ENCODE measurements at places on chromosomes 3 and 15.

GRCh38 chr3:148906667-148907066 lies 41.6 kb downstream of the CPA3 start:
- no peak for DNase-seq

- DNase-seq: no peak
These were observed 25.4 kb downstream of the ISG20 start for GRCh38 chr15:88664151-88664778.

DNA sequence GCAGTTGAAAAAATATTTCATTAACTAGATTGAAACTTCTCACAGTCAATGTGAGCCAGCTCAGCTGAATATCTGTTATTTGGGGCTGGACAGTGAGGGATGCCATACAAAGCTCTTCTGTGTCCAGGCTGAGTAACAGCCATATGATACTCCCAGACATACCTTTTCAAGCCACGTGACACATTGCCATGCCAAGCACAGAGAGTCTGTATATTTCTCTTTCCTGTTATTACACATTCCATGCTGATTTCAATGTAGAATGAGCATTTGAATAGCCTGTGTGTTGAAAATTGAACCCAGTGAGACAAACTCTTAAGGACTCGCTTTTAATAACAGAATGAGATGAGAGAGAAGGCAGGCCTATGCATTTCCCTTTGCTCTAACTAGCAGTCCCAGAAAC lies 334.7 kb upstream of the RASGRP1 start:
- no peak for DNase-seq

- DNase-seq: no peak
These were observed 63.4 kb upstream of the LEKR1 start for GRCh38 chr3:156762631-156763185.

DNA sequence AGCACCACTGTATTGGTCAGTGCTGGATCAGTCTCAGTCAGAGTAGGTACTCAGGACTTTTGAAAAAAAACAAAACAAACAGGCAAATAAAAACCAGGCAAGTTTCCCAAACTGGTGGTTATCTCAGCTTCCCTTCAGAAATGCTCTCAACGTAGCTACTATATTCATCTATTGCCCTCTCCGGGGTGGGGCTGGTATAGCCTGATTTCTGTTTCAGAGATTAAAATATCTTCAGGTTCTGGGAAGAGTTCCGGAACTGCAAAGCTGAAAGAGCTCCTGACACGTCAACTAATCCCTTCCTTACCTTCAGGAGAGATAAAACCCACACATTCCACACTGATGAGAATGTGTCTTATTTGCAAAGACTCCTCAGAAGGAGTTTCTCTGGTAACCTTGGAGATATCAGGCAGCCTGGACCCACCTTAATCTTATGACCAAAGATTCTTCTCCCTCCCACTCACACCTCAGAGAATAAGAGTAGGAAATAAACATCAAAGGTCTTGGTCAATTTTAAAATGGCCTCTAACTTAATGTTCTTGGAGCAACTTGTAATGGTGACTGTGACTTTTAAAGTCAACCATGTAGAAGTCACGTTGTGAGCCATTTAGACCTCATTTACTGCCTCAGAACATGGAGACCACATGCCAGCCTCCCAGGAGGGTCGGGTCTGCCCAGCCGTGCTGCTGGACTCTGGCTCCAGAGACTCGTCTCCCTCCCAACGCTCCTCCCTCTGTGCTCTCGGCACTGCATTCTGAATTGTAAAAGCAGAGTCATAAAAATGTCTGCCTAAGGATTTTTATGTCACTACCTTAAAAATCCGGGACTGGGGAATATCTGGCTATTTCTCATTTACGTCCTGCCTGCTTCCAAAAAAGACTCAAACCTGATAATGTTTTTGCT lies 53.8 kb downstream of the CDCP1 start:
- DNase-seq: no peak

DNA sequence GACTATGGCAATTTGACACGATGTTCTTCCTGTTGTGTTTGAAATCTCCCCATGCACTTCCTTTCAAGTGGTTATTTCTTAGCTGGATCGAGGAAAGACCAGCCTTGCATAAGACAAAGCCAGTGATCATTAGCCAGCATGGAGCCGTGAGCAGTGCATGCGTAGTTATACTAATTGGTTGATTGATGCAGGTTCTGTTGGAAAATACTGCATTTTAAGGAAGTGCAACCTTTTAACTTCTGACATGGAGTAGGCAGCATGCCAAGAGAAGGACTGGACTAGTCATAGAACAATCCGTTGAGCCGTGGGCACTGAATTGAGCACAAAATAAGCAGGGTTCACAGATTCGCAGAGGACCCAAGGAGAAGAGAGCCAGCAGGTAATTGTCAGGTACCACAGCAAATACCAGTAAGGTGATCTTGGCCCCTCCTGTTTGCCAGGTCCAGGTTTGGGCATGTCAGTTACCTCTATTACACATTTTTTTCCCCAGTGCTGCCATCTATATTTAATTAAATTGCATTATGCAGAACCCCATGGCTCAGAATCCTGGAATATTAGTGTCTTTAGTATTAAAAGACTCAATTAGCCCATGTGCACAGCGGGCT lies 29.0 kb upstream of the BCL6 start:
- DNase-seq: no peak

GRCh38 chr3:110550511-110550910 lies 521.1 kb upstream of the NECTIN3 start:
- no peak for DNase-seq

DNA sequence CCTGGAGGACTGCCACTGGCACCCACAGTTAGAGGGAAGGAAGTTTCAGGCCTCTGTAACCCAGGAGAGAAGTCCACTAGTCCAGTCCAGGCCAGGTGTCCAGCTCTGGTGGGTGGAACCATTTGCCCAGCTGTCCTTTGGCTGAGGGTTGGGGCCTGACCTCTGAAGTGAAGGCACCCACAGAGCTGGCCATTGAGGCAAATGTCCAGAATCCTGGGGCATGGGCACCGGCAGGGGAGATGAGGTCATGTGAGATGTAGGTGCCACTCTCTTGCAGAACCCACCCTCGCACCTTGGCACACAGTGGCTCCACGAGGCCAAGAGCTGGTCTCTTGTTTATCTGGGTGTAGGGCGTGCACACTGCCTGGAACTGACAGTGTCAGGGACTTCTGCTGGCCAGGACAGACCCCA lies 162.8 kb downstream of the SMAD6 start:
- DNase-seq: no peak

- no peak for DNase-seq
These were observed 50.0 kb upstream of the TBC1D23 start for GRCh38 chr3:100210772-100211135.

- DNase-seq: no peak
These were observed 655 bp upstream of the RAB11A start for GRCh38 chr15:65868546-65869125.

DNA sequence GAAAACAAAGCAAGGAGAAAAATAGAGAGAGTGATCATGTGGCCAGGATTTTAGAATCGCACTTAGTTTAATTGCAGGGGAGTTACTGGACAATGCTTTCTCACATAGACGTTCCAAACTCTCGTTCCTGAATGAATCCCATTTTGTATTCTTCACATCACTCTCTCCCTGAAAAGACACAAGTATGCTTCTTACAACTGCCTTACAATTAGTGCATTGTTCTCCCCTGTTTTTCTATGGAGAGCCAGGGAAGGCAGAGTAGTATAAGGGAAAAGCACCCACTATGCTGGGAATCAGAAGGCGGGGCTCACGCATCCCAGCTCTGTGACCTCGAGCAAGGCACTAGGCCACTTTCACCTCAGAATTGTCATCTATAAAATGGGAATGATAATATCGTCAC lies 14.4 kb downstream of the TMOD2 start:
- DNase-seq: no peak

GRCh38 chr15:44308415-44308814 lies 19.9 kb downstream of the GOLM2 start:
- DNase-seq: no peak

GRCh38 chr3:27317096-27317495 lies 52.1 kb downstream of the NEK10 start:
- no peak for DNase-seq

DNA sequence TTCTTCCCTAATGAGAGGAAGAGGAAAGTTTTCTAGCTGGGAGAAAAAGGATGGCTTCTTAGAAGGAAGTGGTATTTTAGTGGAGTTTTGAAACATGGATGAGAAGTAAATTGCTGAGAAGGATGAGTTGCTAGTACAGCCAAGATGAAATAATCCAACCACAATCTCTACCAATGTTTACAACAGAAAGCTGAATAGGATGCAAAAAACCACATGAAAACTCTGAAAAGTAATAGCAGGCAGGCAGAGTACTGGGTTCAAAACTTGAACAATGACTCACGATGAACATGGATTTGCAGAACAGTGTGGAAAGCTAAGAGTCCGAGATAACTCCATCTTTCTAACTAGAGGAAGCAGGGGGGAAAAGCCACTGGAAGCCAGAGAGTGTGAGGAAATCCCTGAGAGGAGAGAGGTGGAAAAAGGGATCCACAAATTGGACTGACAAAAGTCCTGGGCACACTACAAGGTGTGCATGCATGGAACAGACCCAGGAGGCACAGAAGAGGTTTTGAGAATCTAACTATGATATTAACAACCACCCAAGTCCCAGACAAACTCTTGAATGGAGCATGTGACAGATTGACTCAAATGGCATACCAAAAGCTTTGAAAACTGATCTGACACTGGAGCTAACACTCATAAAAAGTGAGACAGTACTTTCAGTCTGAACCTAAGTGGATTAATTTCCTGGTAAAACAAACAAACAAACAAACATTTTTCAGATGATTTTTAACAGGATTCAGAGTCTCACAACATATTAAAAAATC lies 76.7 kb downstream of the ST6GAL1 start:
- DNase-seq: no peak

Data from NCI-H1092 (cell line).